ENCODE measurements at places on chromosomes 11 and 22.

GRCh38 chr11:85732965-85733364 is 47.0 kb upstream of the CCDC89 start:
- no peak for DNase-seq

- DNase-seq: no peak
Observed at GRCh38 chr11:100793525-100793924, 106.4 kb downstream of the ARHGAP42 start.

DNA sequence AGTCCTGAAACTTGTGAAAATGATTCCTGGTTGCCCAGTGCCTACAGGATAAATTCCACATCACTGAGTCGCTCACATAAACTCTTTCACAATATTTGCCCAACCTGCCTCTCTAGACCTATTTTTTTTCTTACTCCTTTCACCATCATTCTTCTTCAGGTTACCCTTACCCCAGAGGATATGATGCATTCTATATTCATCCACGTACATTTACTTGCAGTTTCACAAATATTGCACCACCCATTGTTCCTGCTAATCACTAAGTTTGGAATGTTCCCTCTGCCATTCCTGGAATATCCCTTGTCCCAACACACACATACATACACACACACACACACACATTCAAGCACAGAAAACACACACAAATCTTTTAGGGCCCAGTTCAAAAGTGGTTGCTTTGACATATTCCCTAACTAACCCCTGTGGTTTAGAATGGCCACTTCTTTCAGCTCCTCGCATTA is 379.5 kb downstream of the ETS1 start:
- no peak for DNase-seq

DNA sequence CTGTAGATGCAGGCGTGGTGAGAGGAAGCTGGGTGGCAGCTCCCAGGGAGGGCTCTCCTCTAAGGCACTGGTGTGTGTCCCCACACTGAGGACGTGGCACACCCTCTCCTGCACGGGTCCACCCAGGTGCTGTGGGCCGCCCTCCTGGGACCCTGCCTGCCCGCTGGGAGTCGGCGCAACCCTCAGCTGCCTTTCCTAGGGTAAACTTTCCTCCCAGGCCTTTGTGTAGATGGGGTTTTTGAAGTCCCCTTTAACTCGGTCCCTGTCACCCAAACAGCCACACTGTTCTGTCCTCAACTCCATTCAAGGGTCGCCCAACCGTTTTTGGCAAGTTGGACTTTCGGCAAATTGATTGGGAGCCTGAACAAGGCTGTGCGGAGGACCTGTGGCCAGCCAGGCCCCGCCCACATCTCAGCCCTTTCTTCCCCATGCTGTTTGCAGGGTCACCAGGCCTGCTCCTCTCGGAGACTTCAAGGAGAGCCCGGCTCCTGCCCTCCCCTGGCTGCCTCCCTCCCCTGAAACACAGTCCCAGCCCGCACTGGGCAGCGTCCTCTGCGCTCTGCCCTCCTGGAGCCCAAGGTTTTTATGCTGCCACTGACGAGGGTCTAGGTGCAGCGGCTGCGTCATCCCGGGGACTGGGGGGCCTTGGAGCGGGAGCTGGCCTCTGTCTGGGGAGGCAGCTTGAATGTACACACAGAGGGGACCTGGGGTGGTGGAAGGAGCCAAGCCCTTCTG is 1126.2 kb downstream of the BRD1 start:
- no peak for DNase-seq

DNA sequence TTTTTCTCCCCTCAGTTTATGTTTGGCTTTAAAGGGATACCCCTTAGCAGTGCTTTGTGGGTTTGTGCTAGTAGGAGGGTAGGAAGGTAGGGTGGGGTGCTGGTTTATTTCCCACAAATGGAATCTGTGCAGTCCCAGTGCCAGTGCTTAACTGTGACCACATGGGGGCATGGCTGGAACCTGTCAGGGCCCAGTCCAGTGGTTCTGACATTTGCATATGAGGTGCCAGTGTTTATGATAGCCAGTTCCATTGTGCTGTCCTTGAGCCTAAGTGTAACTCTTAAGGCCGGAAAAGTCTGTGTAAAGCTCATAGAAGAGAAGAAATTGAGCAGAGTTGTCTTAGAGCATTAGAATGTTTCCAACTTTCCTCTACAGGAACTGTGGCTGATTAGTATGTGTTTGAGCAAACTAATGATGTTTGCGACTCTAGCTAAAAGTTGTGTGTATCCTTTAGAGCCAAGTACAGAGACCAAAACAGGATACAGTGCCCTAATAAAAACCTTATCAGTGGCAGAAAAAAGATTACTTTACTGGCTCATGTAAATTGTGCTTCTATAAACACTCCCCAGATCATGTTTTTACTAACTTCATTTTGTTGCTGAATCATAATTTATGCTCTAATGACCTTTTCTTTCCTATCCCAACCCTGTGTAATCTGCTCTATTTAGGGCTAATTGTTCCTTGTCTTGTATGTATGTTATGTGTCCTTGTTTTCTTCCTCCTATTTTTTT is 38.1 kb downstream of the DIXDC1 start:
- DNase-seq: no peak

DNA sequence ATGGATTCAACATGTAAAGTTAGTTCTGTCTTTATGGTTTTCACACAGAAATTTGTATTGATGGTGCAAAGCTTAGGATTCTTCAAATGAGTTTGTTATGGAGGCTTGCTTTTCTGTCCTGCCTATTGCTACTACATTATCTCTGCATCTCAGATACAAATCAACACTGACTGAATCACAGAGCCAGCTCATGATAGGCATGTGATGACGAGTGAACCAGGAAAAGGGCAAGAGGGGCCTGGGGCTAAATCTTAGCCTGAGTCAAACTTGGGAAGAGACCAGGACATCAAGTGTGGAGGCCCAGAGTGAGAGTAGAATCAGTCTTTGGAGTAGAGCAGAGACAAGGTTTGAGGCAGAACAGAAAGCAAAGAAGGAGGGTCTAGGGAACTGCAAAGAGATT is 107.1 kb upstream of the CD44 start:
- no peak for DNase-seq

DNA sequence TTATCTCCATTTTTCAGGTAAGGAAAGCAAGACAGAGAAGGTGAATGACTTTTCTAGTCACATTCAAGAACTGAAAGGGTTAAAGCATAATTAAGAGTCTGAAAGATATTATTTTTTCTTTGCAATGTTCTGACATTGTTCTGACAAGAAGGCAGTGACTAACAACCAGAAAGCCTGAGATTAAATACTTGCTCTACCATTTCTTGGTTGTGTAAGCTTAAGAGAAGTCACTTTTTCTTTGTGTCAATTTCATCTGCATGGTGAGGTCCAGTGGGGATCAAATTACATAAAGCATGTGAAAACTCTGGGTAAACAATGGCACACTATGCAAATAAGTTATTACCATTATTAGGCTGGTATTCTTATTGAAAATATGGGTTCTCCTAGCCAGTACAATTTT is 73.7 kb downstream of the PHF21A start:
- DNase-seq: no peak

DNA sequence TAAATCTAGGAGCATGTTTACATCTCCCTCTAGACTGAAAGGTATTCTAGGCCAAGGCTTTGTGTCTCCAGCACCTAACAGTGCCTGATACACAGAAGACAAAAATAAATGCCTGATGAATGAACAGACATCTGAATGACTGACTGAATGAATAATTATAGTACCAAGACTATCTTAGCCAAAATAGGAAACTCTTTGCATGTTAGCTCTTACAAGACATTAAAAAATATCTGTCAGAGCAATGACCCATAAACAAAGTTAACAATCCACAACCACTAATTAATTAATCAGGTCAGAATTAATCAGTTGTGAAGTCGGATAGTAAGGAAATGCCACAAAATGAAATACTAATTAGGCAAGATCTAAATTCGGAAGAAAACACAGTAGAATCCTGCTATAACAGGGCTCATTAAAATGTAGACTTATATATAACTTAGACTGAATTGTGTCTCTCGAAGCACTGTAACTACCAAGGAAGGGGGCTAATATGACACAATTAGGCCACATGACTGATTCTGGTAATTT is 45.5 kb upstream of the POU2AF2 start:
- DNase-seq: no peak
